CD4-positive, alpha-beta T cell treated with Interleukin-17A for 4 hours (primary cell): ENCODE measurements at places on chromosomes 3 and 15.
A peak's percentile ranks its signal among the peaks of the same experiment; 100 is the strongest.

DNA sequence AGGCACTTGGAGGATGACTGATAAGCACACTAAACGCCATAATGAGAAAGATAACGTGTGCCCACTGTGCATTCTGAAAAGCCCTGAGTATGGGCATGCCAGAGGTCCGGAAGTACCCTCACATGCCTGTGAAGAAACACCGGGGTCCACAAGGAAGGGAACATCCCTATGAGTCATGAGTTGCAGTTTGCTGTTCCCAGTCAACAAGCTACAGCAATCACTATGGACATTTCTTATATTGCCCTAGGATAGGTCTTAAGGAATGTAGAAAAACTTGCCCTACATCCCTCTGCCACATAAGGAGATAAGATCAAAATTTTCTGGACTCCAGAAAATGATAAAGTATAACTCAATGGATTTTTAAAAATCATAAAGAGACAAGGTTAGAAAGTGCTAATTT lies 9.9 kb downstream of the MB21D2 start:
- no peak for DNase-seq

DNA sequence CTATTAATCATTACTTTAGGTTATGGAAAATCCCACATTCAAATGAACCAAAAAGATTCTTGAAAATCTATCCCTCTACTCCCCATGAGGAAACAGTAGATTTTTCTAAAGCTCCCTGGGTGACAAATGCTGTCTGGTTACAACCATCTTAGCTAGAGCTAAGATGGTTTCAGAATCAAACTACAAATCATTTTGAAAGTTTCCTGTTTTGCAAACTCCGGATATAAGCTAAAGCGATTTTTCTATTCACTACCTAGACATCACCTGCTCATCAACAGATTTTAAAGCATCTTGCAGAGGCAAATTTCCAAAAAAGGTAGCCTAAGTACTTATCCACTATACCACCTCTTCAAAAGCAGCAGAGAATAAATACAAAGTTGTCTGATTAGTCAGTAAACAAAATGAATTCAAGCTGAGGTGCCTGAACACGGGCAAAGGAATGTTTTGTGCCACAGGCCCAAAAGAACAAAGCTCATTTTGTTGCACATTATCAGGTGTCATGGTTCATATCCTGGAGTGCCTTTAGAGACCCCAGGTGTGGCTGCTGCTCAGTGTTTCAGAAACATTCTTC lies 204.9 kb downstream of the TNIK start:
- peak; percentile 36 for DNase-seq

DNA sequence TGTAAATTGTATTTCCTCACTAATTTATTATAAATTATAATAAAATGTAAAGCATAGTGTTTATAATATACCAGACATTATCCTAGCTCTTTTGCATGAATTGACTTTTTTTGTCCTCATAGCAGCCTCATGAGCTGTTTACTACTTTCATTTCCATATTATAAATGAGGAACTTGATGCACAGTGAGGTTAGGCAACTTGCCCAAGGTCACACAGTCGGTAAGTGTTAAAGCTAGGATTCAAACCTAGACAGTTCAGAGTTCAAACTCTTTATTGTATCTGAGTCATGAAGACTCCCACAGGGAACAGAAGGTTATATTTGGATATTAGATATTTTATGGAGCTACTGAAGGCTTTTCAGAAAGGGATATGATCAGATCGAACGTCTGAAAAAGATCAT lies 322.2 kb upstream of the SATB1 start:
- no peak for DNase-seq

GRCh38 chr15:69701198-69701597 lies 248.6 kb downstream of the RPLP1 start:
- DNase-seq = no peak

DNA sequence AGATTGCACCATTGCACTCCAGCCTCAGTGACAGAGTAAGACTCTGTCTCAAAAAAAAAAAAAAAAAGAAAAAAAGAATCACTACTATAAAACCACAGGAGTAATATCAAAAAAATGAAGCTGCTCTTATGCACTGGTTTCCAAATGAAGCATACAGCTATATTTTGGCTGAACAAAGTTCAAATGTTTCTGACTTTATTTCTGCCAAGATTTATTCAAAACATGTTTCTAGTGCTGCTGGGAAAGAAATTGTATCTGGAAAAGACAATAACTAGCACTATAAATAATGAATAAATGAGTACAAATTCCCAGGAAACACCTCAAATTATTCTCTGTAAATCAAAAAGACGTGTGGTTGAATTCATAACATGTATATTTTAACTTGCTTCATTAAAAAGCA lies 102.5 kb upstream of the MME start:
- no peak for DNase-seq

- no peak for DNase-seq
Measured at GRCh38 chr3:107612664-107613084, 89.9 kb downstream of the BBX start.

DNA sequence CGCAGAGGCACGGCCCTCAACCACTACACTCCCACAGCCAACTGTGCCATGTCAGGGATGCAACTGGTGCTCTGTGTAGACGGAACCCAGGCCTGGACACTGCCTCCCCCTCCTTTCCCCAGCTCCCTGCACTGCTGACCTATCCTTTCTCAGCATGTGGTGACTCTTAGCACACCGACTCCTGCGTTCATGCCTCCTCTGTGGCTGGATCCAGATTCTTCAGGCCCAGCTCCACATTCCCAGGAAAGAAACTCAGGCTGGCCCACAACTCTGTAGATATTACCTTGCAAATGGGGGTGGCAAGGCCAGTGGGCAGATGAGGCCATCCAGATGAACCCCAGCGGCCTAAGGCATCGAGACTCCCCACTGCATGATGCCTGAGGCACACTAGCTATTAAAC lies 272.7 kb downstream of the OCA2 start:
- DNase-seq = no peak

DNA sequence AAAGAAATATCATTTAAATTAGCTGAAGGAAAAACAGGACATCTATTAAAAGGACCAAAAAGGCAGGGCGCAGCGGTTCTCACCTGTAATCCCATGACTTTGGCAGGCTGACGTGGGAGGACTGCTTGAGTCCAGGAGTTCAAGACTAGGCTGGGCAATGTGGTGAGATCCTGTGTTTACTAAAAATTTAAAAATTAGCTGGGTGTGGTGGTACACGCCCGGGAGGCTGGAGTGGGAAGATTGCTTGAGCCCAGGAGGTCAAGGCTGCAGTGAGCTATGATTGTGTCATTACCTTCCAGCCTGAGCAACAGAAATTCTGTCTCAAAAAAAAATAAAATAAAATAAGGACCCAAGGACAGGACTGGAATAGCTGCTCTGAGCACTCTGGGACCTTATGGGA lies 16.2 kb upstream of the HERC1 start:
- no peak for DNase-seq

- DNase-seq = no peak
Measured at GRCh38 chr3:133717424-133717823, 28.8 kb upstream of the TF start.
